ENCODE measurements at places on chromosomes 7 and 10.

DNA sequence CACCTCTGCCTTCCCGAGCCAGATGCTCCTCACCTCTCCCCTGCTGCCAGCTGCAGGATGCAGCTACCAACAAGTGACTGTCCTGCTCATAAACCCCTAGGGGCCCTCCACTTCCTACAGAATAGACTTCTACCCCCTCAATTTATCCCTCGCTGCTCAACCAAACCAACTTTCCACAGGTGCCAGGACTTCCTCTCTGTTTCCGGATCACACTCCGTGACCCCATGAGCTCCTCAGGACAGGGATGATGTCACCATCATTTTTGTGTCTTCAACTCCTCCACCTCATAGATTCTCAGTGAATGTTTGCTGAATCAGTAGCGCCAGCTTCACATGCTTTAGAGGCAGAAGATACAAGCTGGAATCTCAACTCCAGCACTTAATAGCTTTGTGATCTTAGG, 25.8 kb upstream of the ADRB1 start:
- DNase-seq, result no peak

GRCh38 chr10:85611093-85611740, 755.4 kb downstream of the GRID1 start:
- no peak for DNase-seq

DNA sequence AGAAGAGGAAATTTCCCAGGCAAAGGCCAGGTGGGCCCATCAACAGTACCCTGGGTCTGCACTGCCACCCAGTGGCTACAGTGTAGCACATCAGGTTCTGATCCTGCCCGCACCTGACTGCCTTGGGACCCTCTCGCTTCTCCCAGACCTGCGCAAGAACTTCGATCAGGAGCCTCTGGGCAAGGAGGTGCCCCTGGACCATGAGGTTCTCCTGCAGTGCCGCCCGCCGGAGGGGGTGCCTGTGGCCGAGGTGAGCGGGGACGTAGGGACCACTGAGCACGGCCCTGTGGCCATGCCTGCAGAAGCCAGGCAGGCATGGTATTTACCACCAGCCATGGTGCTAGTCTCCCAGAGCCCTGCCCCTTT, 33.9 kb upstream of the SLC29A3 start:
- peak; percentile 15 for DNase-seq

DNA sequence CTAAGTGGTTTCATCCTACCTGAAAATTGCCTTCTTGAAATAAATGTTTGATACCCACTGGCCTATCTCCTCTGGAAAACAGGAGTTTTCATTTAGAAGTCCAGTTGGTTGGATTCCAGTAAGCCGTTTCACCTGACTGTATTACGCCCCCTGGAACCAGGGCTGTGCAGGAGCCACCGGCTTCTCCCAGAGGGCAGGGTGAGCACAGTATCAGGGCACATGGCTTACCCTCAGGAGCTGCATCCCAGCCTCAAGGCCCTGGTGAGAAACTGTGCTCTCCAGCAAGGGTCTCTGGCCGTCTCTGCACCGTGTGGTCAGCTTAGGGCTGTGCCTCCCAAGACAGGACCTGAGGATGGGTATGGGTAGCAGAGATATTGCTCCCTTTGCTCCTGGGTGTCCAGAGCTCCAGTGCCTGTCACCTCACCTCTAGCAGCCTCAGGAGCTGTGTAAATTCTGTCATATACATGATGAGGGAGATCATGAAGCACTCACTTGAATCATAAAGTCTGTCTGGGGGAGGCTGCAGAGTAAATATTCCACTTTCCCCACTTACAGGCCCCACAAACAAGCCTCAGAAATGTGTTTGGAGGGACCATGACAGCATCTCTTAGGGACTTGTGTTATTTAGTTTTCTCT, 109.6 kb upstream of the SAMD8 start:
- no peak for DNase-seq

- DNase-seq, result no peak
Observed at GRCh38 chr7:86949052-86949778, 110.2 kb downstream of the ELAPOR2 start.

DNA sequence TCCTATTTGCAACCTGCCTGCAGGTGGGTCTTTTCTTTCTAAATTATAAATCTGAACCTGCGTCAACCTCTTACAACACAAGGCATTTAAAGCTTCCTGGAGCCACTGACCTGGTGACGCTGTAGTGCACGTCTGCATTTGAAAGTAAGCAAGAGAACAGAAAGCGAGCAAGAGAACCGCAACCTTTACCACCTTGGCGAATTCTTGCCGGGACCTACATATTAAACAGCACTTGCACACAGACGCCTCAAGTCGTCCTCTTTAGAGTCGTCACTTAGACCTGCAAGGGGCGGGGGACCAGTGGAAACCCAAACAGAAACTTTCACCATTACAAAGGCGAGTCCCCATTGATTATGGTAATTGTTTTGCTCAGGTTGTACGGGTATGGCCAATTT, 9.5 kb downstream of the GLI3 start:
- no peak for DNase-seq

- no peak for DNase-seq
Observed at GRCh38 chr7:17033245-17033644, 151.5 kb upstream of the AGR3 start.

GRCh38 chr10:35643151-35644049, 1.3 kb upstream of the FZD8 start:
- DNase-seq, result peak; percentile 33

GRCh38 chr7:16034353-16034752, 347.9 kb upstream of the MEOX2 start:
- no peak for DNase-seq

DNA sequence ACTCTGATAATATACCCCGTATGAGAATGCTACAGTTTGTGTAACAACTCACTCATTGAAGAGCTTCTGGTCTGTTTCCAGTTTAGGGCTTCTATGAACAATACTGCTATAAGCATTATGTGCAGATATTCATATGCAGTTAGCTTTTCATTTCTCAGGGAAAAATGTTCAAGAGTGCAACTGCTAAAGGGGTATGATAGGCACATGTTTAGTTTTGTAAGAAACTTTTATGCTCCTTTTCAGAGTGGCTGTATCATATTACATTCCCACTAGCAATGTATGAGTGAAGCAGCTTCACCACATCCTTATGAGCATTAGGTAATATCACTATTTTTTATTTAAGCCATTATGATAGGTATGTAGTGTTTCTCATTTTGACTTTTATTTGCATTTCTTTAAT, 182.6 kb upstream of the CXCL12 start:
- DNase-seq, result no peak

- no peak for DNase-seq
Observed at GRCh38 chr7:128381161-128381821, 19.8 kb upstream of the PRRT4 start.

DNA sequence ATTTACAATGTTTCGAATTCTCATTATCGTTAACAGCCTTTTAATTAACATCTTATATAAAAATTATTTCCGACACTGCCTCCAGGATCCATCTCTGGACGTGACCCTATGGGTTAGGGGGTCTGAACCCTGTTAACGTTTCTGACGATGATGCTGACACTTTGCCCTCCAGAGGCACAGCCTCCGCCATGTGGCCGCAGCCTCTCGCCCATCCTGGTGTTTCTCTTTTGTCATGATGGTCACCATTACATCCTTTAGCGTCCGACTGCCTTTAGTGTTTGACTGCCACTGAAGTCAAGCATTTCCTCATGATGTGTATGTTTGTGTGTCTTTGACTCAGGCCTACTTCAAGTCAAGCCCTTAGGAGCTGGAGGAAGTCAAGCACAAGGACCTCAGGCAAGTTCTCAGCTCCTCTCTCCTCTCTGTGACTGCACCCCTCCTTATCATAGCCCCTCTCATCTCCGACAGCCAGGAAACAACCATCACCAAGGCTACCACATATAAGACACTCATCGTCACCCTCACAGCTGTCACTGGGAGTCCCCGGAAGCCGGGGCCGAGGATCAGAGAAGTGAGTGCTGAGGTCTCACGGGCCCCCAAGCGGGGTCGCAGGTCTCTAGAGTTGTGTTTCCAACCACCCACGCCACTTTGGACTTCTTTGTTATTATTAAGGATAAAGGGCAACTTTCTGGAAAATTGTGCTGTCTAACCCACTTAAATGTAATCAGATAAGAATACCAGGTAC, 96.1 kb upstream of the PPP2R2D start:
- no peak for DNase-seq

DNA sequence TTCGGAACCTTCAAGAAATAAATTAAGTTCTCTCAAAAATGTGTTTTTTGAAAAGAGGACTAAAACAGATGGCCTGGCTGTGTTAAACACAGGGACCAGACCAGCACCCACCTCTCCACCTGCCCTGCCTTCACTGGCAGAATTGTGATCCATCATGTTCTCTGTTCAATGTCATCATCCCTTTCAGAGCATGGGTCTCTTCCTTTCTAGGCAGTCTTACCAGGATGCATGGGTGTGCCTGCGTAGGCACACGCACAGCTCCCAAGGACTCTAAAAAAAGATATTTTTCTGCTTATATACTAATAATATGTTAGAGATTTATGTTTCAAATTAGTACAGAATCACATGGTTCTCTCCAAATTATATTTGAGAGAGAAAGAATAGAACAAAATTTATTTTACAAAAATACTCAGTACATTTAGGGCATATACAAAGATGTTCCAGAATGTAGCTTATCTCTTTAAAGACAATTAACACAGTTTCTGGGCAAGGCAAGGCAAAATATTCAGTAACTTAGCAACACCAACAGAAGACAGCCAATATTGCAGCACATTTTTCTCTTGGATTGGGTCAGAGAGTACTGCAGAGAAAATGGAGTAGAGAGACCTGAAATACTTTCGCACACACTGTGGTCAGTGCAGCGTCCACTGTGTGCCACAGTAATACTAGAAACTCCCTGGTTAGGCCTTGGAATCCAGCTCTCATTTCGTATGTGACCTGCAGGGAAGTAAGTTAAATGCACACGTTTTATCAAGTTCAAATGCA, 52.8 kb downstream of the EGFR start:
- no peak for DNase-seq

GRCh38 chr7:27129729-27130539, 623 bp downstream of the HOXA4 start:
- peak; percentile 62 for DNase-seq

DNA sequence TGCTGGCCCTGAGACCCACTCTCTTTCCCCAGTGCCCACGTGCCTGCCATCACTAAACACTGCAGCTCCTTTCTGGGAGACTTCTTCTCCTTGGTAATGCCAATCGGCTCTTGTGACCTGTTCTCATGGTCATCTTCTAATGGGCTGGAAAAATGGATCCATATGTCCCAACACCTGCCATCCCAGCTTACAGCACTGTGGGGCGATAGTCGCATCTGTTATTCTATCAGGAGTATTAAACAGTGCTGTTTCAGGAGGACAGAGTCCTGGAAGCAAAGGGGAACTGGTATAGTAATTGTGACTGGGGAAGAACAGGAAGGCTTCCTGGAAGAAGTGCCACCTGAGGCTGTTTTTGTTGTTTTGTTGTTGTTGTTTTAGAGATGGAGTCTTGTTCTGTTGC, 411.2 kb downstream of the GLRX3 start:
- DNase-seq, result no peak

- no peak for DNase-seq
Observed at GRCh38 chr10:114870486-114870885, 48.9 kb downstream of the FHIP2A start.

GRCh38 chr7:72405418-72405817, 6.7 kb downstream of the CALN1 start:
- no peak for DNase-seq

DNA sequence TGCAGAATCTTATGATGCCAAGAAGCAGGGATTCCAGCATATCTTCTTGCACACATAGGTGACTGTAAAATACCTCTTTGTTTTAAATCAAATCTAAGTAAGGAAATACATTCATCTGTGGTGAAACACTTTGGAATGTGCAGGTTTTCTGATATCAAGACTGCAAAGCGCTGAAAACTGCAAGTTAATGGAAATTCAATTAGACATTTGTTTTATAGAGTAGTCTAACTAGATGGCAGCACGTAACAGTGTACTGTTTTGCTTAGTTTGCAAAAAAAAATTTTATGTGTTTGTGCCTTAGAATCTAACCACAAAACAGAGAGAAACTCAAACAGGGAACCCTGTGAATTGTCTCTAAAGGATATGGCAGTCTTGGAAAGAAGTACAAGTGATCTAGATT, 259.2 kb downstream of the HDAC9 start:
- DNase-seq, result no peak

DNA sequence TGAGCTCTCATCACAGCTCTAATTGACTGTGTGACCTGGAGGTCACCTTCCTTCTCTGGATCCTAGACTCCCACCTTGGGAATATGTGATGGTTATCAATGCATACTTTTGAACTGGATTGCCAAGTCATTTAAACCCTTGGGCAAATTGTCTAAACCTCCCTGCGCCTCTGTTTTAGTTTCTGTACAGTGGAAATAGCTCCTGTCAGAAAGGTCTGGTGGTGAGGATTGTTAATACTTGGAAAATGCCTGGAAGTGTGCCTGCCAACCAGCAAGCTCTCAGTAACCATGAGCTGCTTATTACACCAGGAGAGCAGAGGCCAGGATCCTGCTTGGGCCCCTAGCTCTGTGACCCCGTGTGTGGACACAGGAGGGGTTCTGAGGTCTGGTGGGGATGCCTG, 108.7 kb upstream of the PPIF start:
- no peak for DNase-seq

DNA sequence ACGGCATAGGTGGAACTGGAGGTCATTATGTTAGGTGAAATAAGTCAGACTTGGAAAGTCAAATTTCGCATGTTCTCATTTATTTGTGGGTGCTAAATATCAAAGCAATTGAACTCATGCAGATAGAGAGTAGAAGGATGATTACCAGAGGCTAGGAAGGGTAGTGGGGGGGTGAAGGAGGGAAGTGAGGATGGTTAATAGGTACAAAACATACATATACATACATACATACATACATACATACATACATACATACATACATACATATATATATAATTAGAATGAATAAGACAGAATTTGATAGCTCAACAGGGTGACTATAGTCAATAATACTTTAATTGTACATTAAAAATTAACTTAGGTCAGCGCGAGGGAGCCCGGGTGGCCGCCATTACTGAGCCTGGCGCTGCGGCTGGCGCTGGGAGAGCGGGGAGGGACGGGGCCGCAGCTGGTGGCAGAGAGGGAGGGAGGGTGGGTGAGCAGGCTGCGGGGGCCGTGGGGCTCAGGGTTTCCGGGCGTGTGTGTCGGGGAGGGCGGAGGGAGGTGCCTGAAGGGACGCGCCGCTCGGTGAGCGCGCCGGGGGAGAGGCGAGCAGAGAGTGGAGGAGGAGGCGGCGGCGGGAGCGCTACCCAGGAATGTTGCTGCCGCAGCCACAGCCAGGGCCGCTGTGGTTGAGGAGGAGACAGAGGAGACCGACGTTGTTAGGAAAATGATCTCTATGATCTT, 85.8 kb upstream of the EGFR start:
- DNase-seq, result peak; percentile 86

DNA sequence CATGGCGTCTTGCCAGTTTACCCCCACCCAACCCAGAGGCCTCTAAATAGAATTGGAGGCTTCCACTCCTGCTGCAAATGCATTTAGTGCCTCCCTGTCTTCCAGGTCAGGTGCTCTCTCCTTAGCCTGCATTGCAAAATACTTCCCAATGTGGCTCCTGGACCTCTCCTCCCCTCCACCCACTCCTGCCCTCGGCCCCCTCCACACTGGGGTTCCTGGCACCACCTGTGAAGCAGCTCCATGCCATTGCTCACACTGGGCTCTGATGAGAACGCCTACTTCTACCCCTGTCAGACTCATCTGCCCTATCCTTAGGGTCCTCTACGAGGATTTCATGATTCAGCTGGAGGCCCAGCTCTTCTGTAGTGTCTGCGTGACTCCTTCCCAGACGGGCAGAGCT, 37.4 kb downstream of the C10orf120 start:
- DNase-seq, result no peak

Data from NCI-H1092 (cell line).